ENCODE measurements at places on chromosomes 6 and 20. TPM values are rescaled to one million over a fixed set of nuclear protein-coding genes. Genes with fewer than 3 reads are reported as not detected.

GRCh38 chr20:40416274-40416673 is 272.8 kb downstream of the MAFB start:
- DNase-seq, result no peak
- H3K4me3 ChIP-seq, result no peak overlapping the region
- H3K36me3 ChIP-seq, result no peaks in the 10 kb centered on the region
- no peak overlapping the region for H3K27ac ChIP-seq
- no peaks in the 10 kb centered on the region for H3K27me3 ChIP-seq
- no peaks in the 10 kb centered on the region for H3K4me1 ChIP-seq

GRCh38 chr6:71592643-71593042 is 293.7 kb upstream of the RIMS1 start:
- H3K36me3 ChIP-seq, result no peaks in the 10 kb centered on the region
- peaks cover 4% of the 10 kb centered on the region for H3K27me3 ChIP-seq
- no peaks in the 10 kb centered on the region for H3K4me1 ChIP-seq
- H3K27ac ChIP-seq, result no peak overlapping the region
- no peak for DNase-seq

PTPRT gene
- total RNA-seq, result 0.75 TPM

DNA sequence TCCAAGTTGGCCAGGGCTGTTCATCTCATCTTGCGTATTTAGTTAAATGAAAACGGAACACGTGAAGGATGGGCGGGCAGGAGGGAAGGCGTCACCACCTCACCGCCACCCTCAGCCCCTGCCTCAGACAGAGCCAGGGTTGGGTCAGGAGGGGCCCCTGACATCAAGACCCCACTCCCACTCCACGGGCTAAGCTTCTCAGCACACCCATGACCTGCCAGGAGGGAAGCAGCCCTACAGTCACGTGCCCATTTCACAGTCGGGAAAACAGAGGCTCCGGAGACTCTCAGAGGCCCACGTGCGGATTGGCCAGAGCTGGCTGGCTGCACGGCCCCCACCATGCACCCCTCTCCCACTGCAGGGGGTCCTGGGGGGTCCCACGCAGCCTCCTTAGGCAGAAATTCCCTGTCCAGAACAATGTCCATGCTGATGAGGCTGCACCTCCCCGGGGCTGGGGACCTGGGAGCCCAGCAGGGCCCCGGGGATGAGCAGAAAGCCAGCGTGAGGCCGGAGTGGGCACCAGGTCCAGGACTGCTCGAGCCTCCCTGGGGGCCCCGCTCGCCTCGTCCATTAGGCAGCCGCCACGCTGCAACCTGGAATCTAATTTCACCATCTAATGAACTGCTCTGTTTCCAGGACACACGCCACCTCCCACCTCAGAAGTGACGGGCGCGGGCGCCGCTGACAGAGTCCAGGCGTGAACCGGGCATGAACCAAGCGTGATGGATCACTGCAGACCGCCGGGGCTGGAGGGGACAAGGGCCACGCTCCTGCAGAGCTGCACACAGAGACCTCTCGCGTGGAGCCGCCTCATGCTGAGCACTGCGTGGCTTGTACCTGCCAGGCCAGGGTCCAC is 15.8 kb downstream of the KCNQ2 start:
- H3K4me1 ChIP-seq, result peaks cover 30% of the 10 kb centered on the region
- DNase-seq, result no peak
- no peaks in the 10 kb centered on the region for H3K36me3 ChIP-seq

DNA sequence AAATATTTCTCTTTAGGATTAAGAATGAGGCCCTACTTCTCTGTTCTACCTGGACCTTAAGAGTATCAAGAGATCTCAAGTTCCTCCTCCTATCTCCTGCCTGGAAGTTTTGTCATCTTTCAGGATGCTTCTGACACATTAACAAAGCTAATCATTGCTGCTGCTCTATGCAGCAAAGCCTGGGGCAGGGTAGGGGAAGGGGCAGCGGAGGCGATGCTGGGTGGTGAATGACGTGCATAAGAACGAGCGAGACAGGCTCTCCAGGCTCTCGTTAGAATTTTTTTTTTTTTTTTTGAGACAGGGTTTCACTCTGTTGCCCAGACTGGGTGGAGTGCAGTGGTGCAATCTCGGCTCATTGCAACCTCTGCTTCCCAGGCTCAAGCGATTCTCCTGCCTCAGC is 31.2 kb downstream of the FERMT1 start:
- no peaks in the 10 kb centered on the region for H3K27me3 ChIP-seq
- H3K36me3 ChIP-seq, result no peaks in the 10 kb centered on the region
- no peak overlapping the region for H3K27ac ChIP-seq
- DNase-seq, result no peak
- no peak overlapping the region for H3K4me3 ChIP-seq

HSPA1L gene
- 2.3 TPM for total RNA-seq

- H3K27ac ChIP-seq, result no peak overlapping the region
- H3K36me3 ChIP-seq, result peaks cover 4% of the 10 kb centered on the region
- H3K27me3 ChIP-seq, result no peaks in the 10 kb centered on the region
- H3K4me1 ChIP-seq, result no peaks in the 10 kb centered on the region
- no peak for DNase-seq
- H3K4me3 ChIP-seq, result no peak overlapping the region
Measured at GRCh38 chr6:87203448-87204023, 48.2 kb downstream of the ZNF292 start.

GRCh38 chr6:111086685-111087084 is 618 bp upstream of the SLC16A10 start:
- peaks cover 6% of the 10 kb centered on the region for H3K4me1 ChIP-seq
- no peak for DNase-seq
- peaks cover 16% of the 10 kb centered on the region for H3K27me3 ChIP-seq

GRCh38 chr20:8755340-8756118 is 313.4 kb upstream of the PLCB4 start:
- no peak overlapping the region for H3K27ac ChIP-seq
- H3K4me3 ChIP-seq, result no peak overlapping the region
- no peaks in the 10 kb centered on the region for H3K27me3 ChIP-seq

GRCh38 chr6:142336183-142336582 is 34.4 kb downstream of the ADGRG6 start:
- no peaks in the 10 kb centered on the region for H3K36me3 ChIP-seq
- H3K27ac ChIP-seq, result no peak overlapping the region
- no peaks in the 10 kb centered on the region for H3K4me1 ChIP-seq
- DNase-seq, result no peak

DNA sequence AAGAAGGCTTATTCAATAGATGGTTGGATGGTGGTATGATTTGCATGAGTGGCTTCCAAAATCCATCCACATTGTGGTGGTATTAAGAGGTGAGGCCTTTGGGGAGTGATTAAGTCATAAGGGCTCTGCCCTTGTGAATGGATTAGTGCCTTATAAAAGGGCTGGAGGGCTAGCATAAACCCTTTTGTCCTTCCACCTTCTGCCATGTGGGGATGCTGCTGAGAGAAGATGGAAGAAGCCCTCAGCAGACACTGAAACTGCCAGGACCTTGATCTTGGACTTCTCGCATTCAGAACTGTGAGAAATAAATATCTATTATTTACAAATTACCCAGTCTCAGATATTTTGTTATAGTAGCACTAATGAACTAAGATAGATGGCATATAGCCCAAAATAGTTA is 27.8 kb upstream of the SRPK1 start:
- no peak for DNase-seq
- H3K36me3 ChIP-seq, result no peaks in the 10 kb centered on the region
- no peaks in the 10 kb centered on the region for H3K27me3 ChIP-seq
- H3K4me1 ChIP-seq, result no peaks in the 10 kb centered on the region
- H3K27ac ChIP-seq, result no peak overlapping the region

GRCh38 chr20:52130406-52130805 is 61.2 kb downstream of the ZFP64 start:
- no peak overlapping the region for H3K4me3 ChIP-seq
- H3K27ac ChIP-seq, result no peak overlapping the region
- no peaks in the 10 kb centered on the region for H3K36me3 ChIP-seq
- no peaks in the 10 kb centered on the region for H3K4me1 ChIP-seq
- H3K27me3 ChIP-seq, result no peaks in the 10 kb centered on the region
- DNase-seq, result no peak

All from muscle of leg (tissue), 16 donors.